ENCODE measurements at places on chromosomes 2 and 18. TPM values are rescaled to one million over a fixed set of nuclear protein-coding genes. Genes with fewer than 3 reads are reported as not detected.
A peak's percentile ranks its signal among the peaks of the same experiment; 100 is the strongest.

NOP58 gene
- 22.5 TPM for total RNA-seq

SPDYA gene
- total RNA-seq, result 0.15 TPM

CACNB4 gene
- 0.32 TPM for total RNA-seq

SCN2A gene
- 0.30 TPM for total RNA-seq

EML6 gene
- 0.59 TPM for total RNA-seq

ASAP2 gene
- 10.1 TPM for total RNA-seq

FBXO11 gene
- total RNA-seq, result 36.6 TPM

BUB1 gene
- total RNA-seq, result 0.82 TPM

CCDC150 gene
- 0.74 TPM for total RNA-seq

ERICH2 gene
- total RNA-seq, result 1.2 TPM

MEIS1 gene
- total RNA-seq, result 40.8 TPM

SEMA4F gene
- total RNA-seq, result 3.4 TPM

TGFA gene
- total RNA-seq, result 1.1 TPM

STPG4 gene
- total RNA-seq, result not detected

INO80B gene
- total RNA-seq, result 16.4 TPM

DCC gene
- not detected for total RNA-seq

TMEM37 gene
- total RNA-seq, result 2.9 TPM

RNU2-63P gene
- total RNA-seq, result not detected

CD8B2 gene
- total RNA-seq, result not detected

DNA sequence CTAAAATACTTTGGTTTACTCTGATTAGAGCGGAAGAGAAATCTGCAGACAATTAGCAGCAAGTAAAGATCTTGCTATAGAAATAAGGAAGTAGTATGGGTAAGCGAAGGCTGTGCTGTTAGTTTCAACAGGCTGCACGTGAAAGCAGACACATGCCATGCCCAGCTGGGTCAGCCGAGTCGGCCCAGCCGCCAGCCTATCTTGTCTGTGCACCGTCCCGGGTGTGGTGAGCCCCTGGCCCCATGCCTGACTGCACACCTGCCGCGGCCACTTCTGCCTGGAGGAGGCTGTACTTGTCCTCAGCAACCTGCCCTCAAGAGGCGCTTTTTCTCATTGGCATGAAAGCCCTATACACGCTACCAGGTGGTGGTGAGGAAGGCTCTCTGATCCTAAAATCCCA, 185.5 kb downstream of the SEPTIN10 start:
- DNase-seq, result no peak

GRCh38 chr2:233974530-233975071, 57.4 kb downstream of the TRPM8 start:
- peak; percentile 44 for DNase-seq

GRCh38 chr18:77206676-77207374, 42.8 kb upstream of the GALR1 start:
- DNase-seq, result peak; percentile 70

- no peak for DNase-seq
These were observed 16.2 kb upstream of the LRATD1 start for GRCh38 chr2:14616342-14616741.

DNA sequence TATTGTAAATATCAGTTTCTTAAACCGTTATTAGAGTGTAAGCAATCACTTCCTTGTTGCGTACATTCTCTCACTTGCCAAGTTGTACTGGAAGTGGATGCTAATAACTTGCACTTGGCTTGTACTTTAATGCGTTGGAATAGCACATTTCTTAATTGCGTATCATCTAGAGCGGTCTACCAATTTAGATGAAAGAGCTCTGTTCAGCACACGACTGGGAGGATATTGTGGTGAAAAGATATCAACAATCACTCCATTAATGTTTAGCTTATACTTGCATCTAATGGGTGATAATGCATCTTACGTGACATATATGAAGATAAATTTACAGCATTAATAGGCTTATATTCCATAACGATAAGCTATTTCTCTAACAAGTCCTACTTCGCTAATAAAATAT, 11.7 kb upstream of the TMEFF2 start:
- DNase-seq, result no peak

DNA sequence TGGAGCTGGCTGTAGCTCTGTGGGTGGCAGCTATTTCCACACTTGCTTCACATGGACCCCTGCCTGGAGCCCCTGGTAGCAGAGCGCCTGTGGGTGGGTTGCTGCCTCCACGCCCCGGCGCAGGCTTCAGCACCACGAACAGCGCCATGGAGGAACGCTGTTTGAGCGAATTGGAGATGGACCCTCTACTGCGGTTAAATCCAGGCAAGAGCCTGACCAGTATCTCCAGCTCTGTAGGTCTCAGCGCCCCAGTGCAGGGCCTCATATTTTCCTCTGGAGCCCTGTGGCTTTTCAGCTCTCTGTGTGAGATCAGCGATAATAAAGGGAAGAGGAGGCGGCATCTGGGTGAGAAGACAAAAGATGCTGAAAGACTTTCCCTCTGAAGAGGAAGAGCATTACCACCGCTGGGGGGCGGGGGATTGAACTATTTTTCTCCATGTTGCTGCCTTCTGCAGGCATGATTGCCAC, 12.0 kb downstream of the ONECUT2 start:
- no peak for DNase-seq

GRCh38 chr2:101185085-101185484, 33.9 kb upstream of the TBC1D8 start:
- no peak for DNase-seq

- no peak for DNase-seq
These were observed 8.1 kb upstream of the RAB17 start for GRCh38 chr2:237598468-237599208.

GRCh38 chr18:6401687-6402086, 13.0 kb downstream of the L3MBTL4 start:
- DNase-seq, result peak; percentile 34

- DNase-seq, result no peak
These were observed 28.3 kb upstream of the DNAJC27 start for GRCh38 chr2:25000036-25000435.

GRCh38 chr2:73588177-73588576, 54.0 kb downstream of the NAT8 start:
- no peak for DNase-seq

DNA sequence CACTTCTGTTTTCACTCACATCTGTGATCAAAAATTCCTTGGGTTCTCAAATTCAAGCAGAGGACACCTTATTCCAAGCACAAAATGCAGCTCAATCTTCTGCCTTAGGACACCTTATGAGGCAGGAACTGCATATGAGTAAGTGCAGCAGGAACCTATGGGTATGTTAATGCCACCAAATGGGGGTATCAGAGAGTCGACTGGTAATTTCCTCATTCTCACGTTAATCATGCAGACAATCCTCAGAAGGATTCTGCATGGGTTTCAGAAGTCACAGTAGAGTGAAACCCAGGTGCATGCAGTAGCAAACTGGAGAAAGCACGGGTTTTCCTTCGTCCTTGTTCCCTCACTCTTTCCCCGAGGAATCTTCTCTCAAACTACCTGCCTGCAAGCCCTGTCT, 452.8 kb downstream of the CBLN2 start:
- DNase-seq, result no peak

GRCh38 chr2:21361957-21362486, 238.3 kb downstream of the TDRD15 start:
- DNase-seq, result no peak

GRCh38 chr2:3517948-3518495, 1.3 kb downstream of the ADI1 start:
- no peak for DNase-seq

- DNase-seq, result no peak
These were observed 1357.5 kb upstream of the CELF4 start for GRCh38 chr18:38923126-38923525.

GRCh38 chr2:98713332-98714015, 17.5 kb downstream of the MGAT4A start:
- no peak for DNase-seq

DNA sequence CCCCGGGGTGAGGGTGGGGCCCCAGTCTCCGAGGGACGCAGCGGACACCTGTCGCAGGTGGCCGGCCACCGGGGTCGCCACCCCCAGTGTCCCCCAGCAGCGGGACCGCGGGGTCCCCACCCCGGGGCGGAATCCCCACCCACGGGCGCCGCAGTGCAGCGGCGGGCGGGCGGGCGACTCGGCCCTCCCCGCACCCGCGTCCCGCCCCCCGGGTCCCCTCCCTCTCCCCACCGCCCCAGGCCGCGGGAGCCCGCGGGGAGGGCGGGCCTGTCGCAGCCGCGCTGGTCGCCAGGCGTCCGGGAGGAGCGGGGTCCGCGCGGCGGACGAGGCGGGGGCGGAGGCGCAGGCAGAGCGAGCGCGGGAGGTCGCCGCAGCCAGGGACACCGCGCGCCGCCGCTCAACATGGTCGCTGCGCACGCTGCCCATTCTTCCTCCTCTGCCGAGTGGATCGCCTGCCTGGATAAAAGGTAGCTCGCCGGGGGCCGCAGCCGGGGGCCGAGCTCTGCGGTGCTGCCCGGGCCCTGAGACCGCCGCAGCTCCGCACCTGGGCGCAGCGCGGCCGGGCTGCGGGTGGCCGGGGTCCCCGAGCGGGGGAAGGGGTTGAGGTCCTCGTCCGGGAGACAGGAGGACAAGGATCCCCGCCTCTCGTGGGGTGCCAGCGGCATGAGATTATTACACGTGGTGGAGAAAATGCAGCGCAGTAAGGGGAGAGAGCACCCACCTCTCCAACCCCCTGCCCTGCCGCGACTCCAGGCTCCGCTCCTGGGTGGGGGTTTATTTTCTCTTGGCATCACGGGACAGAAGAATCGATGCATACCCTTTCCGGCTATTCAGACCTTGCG, at the start of gene RAPGEF4:
Gene RAPGEF4, plus strand, starts transcription at position 264 of the 842 bp plus-strand sequence. Its CDS starts 139 bp downstream, at position 403.
- peak; percentile 32 for DNase-seq

DNA sequence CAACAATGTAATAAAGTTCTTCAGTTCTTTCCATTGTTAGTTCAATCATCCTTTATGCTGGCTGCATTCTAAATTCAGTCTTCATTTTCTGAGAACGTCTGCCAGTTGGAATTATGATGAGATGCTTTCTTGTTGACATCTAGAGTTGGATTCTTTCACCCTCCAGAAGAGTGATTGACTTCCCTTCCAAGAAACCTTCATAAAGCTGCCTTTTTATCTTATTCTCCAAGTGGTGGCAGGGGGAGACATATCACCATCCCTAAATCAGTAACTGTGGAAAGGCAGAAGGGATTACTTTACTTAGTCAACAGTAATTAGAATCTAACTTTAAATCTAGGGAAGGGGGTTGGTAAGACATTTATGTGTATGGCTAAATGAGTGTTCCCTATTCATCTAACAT, 86.8 kb upstream of the GULP1 start:
- no peak for DNase-seq

DNA sequence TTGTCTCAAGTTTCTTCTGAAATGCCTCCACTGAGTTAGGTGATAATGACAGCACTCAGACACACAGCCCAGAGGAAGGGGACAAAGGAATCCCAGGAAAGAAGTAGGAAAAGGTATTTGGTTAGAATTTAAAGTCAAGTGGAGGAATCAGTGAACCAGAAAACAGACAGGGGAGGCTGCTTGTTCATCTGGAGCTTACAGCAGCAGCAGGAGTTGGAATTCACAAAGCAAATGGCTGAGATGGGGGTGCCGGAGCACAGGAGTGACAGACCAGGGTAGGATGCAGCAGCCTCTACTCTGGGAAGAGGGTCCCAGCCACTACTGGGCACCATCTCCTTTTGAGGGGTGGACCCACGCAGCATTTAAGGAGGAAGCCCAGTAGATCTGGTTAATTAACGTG, 104.8 kb downstream of the ST6GAL2 start:
- DNase-seq, result no peak

- DNase-seq, result no peak
These were observed 21.5 kb upstream of the MYCN start for GRCh38 chr2:15918761-15919356.

DNA sequence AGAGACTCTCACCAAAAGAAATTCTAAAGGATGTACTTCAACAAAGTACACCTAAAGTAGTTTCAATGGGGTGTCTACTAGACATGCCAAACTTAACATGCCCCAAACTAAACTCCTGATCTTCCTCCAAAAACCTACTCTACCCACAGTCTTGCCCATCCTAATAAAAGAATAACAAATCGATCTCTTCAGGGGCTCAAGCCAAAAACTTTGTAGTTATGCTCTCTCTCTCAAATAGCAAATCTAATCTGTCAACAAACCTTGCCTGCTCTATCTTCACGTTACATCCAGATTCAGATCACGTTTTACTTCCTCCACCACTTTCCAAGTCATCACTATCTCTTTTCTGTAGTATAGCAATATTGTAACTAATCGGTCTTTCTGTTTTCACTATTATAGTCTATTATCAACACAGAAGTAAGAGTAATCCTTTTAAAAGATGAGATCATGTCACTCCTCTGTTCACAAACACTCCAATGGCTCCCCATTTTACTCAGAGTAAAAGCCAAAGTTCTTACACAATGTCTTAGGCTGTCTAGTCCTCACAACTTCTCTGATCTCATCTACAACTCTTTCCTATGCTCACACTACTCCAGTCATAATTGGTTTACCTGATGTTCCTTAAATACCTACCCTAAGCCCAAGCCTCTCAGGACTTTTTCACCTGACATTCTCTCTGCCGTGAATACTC, 79.9 kb downstream of the THADA start:
- DNase-seq, result no peak
